ENCODE measurements at places on chromosomes 13 and 19.
A peak's percentile ranks its signal among the peaks of the same experiment; 100 is the strongest.

- no peak for DNase-seq
Observed at GRCh38 chr13:62997696-62998095, 1582.0 kb upstream of the PCDH20 start.

DNA sequence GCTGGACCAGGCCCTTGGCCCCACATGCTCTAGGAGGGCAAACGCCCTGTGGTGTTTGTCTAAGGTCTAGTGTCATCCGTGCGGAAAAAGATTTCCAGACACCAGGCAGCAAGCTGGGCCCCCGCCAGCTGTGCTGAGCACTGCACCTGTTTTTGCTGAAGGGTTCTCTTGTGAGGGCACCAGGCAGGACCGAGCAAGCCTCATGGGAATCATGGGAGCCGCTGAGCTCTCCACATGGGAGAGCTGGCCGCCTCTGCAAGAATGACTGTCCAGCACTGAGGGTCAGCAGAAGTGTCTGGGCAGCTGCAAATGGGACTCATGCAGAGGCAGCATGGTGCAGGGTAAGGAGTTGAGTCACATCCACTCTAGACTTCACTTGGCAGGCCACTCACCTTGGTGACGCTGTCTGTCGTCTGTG, 12.0 kb downstream of the B3GNT8 start:
- no peak for DNase-seq

DNA sequence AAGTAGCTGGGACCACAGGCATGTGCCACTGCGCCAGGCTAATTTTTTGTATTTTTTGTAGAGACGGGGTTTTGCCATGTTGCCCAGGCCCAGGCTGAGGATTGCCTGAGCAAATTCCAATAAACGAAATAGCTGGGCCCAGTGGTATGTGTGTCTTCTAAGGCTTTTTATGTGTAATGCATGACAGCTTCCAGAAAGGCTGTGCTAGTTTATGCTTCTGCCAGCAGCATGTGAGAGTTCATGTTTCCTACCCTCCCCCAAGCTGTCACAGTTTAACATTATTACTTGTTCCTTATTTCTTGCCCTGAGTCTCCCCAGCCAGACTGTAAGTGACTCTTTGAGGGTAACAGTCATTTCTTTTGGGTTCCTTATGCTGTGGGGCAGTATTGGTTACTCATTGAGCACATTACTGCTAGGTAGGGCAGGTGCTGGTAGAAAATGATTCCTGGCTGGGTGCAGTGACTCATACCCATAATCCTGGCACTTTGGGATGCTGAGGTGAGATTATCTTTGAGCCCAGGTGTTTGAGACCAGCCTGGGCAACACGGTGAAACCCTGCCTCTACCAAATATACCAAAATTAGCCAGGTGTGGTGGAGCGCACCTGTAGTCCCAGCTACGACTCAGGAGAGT, 13.6 kb downstream of the GPATCH1 start:
- DNase-seq, result no peak

DNA sequence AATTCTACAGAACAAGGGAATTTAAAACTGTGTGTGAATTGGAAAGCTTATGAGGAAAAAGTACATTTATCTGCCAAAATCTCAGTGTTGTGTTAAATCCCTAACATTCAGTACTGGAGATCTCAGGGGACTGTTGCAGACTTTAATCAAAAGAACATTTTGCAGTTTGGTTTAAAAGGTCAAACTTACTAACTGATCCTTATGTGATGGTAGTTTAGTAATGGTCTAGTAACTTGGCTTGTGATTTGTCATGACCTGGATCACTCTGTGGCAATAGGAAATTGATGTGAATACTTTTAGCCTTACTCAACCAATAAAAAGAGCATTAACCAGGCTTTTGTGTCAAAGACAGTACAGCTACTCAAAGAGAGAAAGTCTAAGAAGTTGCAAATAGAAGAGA, 862.1 kb upstream of the MIR17HG start:
- DNase-seq, result peak; percentile 85
